ENCODE measurements at places on chromosomes 12 and 14.

GRCh38 chr12:47800582-47800981 lies 19.1 kb downstream of the HDAC7 start:
- DNase-seq: no peak

- no peak for DNase-seq
Measured at GRCh38 chr14:35301735-35302528, 9.8 kb downstream of the PSMA6 start.

- DNase-seq: no peak
Measured at GRCh38 chr14:34258318-34258717, 203.7 kb downstream of the SPTSSA start.

DNA sequence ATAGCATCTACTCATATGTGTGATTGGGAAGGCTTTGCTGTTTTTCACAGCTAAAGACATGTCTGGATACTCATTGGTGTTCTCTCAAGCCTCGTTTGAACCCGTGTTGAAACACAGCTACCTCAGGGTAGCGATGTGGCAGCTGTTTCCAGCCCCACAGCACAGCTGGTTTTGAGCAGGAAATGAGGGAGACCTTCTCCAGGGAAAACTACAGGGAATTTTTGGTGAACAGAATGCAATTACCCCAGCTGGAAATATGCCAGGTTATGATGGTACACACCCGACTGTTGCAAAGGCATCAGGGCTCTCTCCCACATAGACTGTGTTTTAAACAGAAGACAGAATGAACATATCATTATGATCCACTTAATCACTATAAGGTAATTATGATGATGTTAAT lies 828.9 kb downstream of the VRK1 start:
- DNase-seq: no peak

GRCh38 chr12:101230547-101230946 lies 20.5 kb upstream of the SLC5A8 start:
- no peak for DNase-seq

- no peak for DNase-seq
Measured at GRCh38 chr14:68511129-68512047, 281.5 kb downstream of the ZFP36L1 start.

DNA sequence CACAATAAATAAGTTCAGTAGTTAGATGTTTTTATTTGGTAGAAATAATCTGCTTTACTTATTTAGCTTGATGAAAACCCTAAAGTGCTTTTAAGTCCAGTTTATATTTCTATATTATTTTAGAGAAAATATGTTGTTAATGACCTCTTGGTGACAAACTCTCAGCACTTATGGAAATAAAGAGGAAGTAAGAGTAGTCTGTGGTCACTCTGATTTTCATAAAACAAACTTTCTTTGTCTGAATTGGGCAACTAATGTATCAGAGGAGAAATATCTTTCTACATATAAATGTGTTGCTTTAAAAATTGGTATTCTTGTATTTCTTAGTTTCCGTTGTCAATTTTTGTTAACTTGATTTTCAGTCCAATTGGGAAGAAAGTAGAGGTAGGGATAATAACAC lies 878.9 kb upstream of the SEL1L start:
- no peak for DNase-seq

GRCh38 chr12:76057326-76057725 lies 25.8 kb upstream of the PHLDA1 start:
- DNase-seq: no peak

DNA sequence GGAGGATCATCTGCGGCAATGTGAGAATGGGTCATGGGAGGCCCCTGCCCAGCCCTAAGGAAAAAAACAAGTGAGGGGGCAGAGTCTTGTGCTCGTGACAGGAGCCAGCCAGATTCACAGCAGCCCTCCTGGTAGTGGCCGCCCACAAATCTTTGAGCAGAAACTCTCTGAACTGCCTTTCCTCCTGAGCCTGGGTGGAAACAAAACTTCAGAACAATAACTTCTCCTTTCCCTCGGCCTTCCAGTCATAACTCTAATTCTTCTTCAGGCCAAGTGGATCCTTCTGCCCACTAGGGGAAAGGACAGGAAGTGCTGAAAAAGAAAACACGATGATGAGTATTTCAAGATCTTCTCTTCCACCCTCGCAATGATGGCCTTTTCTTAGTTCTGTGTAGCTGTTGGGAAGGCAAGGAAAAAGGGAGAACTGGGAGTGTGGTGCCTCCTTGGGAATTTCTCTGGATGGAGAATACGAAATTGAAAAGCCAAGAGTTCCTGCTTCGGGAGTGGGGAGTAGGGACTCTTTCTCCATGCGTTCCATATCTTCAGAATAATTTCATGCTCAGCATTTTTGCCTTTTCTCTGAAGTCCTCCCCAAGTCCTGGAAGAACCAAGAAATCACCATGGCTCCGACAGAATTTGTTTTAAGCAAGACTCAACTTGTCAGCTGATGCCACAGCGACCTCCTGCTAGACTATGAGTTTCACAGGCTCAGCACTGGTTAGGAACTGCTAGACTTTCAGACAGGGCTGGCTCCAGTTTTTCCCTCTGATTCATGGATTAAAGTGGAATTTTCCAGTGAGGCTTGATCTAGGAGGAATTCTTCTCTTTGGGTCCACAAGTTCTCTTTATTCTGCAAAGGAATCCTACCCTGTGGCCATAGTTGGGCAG lies 188.9 kb downstream of the CAND1 start:
- DNase-seq: no peak

GRCh38 chr12:127893895-127894609 lies 372.9 kb upstream of the TMEM132C start:
- no peak for DNase-seq

DNA sequence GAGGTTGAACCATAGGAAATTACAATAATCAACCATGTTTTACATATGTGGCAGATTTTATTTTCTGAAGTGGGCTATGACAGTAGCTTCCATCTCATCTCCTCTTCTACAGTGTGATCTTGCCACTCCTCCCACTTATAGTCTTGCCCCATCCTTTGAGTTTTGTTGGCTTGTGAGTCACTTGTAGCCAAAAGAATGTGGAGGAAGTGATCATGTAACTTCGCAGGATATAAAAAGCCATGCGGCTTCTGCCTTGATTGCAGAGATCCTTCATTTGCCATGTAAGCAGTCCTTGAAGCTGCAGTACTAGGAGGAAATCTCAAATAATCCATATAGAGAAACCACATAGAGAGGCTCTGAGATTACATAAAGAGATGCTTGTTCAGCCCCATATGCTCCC lies 13.7 kb upstream of the ZNF84 start:
- no peak for DNase-seq

DNA sequence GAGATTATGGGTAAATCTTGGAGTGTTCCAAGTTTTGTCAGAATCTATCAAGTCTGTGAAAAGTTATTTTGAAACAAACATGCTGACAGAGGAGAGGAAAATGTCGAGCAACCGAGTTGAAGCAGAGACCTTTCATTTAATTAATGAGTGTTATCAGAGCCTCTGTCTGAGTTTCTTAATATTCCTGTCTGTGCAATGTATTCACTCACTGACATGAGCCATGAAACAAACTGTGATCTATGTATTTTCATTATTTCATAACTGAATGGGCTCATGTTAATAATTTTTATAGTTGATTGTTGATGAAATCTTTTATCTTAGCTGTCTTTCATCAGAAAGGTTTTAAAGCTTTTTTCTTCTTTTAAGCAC lies 144.2 kb upstream of the FAR2 start:
- DNase-seq: no peak

Data from stimulated activated CD4-positive, alpha-beta T cell treated with anti-CD3 and anti-CD28 coated beads, TNF-alpha, amount 100 ng/mL, for 1 hour (primary cell).